ENCODE measurements at places on chromosomes 4 and X.

- no peak for DNase-seq
Observed at GRCh38 chr4:52989865-52990264, 127.7 kb downstream of the RASL11B start.

GRCh38 chr4:1234309-1234695 is 14.6 kb downstream of the CTBP1 start:
- no peak for DNase-seq

GRCh38 chr4:1168191-1169101 is 3.9 kb downstream of the SPON2 start:
- DNase-seq, result no peak

GRCh38 chr4:79575709-79576428 is 167.8 kb upstream of the GK2 start:
- DNase-seq, result peak; percentile 34

DNA sequence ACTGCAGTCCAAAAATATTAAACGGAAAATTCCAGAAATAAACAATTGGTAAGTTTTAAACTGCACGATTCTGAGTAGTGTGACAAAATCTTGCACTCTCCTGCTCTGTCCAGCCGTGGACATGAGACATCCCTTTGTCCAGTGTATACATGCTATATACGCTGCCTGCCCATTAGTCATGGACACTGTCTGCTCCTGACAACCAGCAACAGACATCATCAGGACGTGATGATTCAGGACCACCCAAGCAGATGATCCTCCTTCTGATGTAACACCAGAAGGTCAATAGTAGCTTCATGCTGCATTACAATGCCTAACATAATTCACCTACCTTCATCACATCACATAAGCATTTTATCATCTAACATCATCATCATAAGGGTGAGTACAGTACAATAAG is 36.3 kb downstream of the ATRX start:
- no peak for DNase-seq

GRCh38 chr4:188722911-188723310 is 583.7 kb downstream of the TRIML1 start:
- no peak for DNase-seq

DNA sequence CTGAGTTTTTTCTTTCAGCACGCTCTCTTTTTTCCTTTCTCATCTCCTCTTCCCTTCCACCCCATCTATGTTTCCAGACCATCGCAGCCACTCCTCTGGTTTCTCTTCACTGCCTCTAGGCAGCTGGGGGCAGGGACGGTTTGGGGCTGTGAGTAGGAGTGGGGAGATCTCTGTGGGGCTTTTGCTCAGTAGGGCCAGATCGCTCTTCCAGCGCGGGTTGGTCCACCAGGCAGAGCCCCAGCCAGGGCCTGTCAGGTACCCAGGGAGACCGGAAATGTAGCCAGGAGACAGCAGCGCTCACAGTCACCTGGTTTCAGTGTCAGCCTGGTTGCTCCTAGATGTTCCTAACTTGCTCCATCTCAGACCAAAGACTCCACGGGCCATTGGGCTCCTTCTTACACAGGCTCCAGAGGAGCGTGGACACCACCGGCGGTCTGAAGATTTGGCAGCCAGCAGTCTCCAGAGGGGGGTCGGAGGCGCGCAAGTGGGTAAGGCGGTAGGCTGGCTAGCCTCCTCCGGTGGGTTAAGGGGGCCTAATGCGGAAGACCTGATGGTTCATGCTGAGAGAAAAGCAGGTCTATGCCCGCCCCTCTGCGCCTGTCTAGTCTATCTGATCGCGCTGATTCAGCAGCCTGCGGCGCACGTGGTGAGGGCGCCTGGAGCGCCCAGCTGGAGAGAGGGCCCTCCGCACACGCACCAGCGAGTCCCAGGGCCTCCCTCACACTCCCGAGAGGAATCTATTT is 1.8 kb downstream of the FGF5 start:
- no peak for DNase-seq

GRCh38 chr4:620851-621261 is 4.5 kb upstream of the PDE6B start:
- no peak for DNase-seq

DNA sequence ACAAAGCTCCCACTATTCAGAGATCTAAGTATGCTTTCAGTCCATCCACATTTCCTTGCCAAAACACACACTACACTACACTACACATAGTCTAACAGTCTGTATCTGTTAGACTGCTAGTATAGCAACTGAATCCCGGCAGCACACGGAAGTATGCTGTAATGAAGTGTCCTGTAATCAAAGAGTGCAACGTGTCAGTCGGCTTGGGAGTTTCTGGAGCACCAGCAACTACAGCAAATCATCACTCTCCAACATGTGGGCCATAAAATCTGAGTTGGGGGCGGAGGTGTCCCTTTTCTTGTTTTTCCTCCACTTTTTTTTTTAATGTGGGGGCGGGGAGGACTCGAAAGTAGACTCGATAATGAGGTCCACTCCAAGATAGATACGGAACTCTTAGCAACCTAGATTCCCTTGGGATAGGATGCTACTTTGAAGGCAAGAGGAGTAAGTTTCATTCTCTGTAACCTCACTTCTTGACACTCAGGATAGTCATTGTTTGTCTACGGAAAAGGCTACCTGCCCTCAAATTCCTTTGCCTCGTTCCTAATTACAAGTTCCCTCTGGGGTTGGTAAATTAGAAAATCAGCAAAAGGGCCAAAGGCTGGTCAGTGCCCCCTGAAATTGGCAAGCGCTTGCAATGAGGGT is 722 bp downstream of the SLC10A7 start:
- DNase-seq, result peak; percentile 54

DNA sequence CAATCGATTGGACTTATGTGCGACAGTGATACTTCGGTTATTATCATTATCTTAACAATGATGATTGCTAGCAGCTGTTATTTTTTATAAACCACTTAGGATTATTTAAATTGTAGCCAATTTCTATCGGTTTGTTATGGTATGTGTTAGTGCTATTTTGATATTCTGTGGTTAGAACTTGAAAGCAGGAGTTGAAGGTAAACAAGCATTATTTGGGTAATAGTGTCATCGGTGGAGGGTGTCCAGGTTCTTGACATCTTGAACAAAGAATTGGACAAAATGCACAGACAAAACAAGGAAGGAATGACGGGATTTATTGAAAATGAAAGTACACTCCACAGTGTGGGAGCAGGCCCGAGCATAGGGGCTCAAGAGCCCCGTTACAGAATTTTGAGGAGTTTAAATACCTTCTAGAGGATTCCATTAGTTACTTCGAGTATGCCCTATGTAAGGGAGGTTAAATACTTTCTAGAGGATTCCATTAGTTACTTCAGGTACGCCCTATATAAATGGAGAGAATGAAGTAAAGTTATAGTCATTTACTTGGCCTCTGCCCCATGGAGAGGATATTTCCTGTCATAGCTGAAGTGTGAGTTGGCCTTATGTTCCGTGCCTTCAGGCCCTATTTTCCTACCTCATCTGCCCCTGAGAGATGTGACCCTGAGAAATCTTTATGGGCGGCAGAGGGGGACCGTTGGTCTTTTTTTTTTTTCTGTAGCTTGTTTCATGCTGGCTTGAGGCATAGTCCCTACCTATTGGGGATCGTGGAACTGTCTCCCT is 13.1 kb downstream of the MOB1B start:
- DNase-seq, result no peak

DNA sequence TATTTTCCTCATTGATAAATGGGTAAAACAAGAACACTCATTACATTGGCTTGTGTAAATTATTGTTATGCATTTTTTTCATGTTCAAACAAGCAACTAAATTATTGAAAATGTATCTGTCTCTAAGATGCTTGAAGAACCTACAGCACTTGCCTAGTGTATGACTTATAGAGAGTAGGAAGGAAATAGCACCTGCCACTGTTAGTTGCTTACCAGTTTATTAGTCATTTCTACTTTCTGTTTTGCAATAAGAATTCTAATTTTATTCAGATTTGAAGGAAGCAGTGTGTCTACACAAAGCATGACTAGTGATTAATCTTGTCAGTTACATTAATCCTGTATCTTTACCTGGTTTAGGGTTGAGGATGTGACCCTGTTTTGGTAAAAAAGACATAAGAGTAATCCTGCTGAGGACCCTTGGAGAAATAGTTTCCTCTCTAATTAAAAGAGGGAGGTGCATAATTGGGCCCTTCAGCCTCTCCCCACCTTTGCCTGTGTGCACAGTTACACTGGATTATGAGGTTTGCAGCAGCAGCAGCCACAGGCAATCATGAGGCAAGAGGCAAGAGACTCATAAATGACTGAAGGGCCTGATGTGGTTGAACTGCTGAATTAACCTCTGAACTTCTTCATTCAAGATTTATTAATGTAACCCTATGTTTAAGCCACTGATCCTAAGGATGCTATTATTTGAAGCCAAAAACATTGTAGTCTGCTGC is 1202.1 kb downstream of the ADGRL3 start:
- no peak for DNase-seq

GRCh38 chrX:71533516-71533850 is 579 bp downstream of the OGT start:
- DNase-seq, result no peak

DNA sequence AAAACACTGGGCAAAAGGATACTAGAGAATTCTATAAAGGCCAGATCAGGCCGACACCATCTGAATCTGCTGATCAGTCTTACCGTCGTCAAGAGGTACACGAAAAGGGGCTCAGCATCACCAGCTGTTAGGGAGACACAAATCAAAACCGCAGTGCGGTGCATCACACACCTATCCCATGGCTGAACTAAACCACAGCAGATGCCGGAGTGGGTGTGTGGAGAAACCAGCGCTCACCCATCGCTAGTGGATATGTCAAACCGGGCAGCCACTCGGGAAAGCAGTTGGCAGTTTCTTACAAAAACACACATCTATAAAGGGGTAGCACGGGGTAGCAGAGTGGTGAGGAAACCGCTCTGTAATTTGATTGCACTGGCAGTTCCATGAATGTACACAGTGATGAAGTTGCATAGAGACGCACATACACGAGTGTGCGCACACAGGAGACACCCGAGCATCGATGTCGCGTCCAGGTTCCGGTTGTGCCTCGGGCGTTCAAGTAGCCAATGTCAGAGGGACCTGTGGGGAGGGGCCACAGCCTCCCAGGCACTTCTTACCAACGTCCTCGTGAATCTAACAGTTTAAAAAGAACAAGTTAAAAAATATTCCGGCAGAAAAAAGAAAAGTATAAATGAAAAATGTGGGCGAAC is 23.1 kb upstream of the CCNQ start:
- no peak for DNase-seq

GRCh38 chrX:153771415-153772315 is 7.6 kb downstream of the PLXNB3 start:
- no peak for DNase-seq

All from hindlimb muscle (tissue), 1 donor.